ENCODE measurements at places on chromosomes 13 and 19. TPM values are rescaled to one million over a fixed set of nuclear protein-coding genes. Genes with fewer than 3 reads are reported as not detected.

The ADAMTSL5 gene
- total RNA-seq: 0.77 TPM

The VMAC gene
- total RNA-seq: 1.3 TPM

The IGFL2 gene
- total RNA-seq: not detected

The ZNF763 gene
- total RNA-seq: 0.51 TPM

DNA sequence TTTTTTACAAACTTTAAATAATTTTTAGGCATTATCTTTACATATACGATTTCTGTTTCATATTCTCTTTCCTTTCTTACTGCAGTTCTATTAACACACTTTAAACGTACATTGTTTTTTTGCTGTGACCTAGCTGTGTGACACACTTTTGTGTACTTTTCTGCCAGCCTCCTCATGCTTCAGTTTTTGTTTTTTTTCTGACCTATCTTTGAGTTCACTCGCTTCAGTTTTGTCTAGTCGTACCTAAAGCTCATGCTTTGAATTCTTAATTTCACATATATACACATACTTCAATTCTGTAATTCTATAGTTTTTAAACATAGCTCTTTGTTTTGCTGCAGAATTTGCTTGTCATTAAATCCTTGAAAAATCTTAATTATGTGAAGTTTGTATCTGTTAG lies 150.4 kb downstream of the PDS5B start:
- H3K27ac ChIP-seq: no peak overlapping the region
- no peak for DNase-seq
- H3K4me3 ChIP-seq: no peak overlapping the region
- peaks cover 44% of the 10 kb centered on the region for H3K36me3 ChIP-seq

- H3K27me3 ChIP-seq: peaks cover 19% of the 10 kb centered on the region
- H3K4me1 ChIP-seq: no peaks in the 10 kb centered on the region
- no peaks in the 10 kb centered on the region for H3K36me3 ChIP-seq
- H3K4me3 ChIP-seq: no peak overlapping the region
- H3K27ac ChIP-seq: no peak overlapping the region
These were observed 34.9 kb upstream of the UQCRFS1 start for GRCh38 chr19:29247872-29248271.

DNA sequence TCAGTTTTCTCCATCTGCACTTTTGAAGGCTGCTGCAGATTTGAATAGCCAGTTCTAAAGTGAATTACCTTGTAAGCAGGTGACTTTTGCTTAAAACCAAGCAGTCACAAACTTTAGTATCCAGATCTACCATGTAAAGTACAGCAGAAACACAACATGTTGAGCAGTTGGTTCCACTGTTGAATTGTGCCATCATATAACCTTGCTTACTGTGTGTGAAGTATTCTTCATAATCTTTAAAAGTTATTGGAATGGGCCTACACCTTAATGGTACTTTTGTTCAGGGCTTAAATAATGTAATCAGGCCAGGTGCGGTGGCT lies 23.2 kb upstream of the MTUS2 start:
- peak overlapping the region; percentile 48 for H3K4me3 ChIP-seq
- DNase-seq: no peak
- H3K36me3 ChIP-seq: no peaks in the 10 kb centered on the region
- no peaks in the 10 kb centered on the region for H3K27me3 ChIP-seq
- H3K27ac ChIP-seq: no peak overlapping the region

DNA sequence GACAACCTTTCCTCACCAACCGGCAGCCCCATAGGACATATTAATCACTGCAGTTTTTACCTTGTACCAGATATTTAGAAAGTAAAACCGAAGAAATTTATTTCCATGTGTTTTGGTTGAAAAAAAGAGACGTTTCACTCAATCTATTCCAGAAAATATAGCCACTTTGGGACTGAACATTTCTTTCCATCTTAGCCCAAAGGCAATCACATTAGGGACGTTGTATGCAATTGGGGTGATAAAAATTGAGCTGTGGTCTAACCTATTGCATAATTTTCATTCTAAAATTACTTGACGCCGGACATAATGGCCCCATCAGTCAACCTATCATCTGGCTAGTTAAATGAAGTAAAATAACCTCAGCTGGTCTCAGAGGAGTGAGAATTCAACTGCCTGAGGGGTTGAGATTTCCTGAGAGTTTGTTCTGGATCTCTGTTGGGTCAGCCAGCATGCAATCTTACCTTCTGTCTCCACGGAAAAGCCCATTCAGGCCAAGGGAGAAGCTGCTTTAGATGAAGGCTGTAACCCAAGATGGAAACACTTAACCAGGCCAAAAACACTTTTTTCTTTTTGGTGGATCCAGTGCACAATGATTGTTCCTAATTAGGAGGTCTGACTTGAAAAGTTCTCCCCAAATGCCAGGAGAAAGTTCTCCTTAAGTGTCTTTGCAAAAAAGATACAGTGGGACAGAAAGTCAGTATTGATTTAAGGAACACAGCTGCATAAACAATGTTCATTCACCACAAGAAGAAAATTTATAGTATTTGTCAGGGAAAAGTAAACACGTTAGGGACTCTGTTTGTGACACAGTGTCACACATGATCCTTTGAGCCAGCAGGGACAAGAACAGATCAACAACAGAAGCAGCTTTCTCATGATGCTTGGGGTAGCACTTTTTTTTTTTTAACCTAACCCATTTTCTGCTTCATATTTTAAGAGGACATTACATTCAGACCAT lies 34.1 kb downstream of the DLEU7 start:
- peaks cover 22% of the 10 kb centered on the region for H3K4me1 ChIP-seq
- peak overlapping the region; percentile 14 for H3K27ac ChIP-seq
- H3K4me3 ChIP-seq: no peak overlapping the region
- H3K36me3 ChIP-seq: no peaks in the 10 kb centered on the region

DNA sequence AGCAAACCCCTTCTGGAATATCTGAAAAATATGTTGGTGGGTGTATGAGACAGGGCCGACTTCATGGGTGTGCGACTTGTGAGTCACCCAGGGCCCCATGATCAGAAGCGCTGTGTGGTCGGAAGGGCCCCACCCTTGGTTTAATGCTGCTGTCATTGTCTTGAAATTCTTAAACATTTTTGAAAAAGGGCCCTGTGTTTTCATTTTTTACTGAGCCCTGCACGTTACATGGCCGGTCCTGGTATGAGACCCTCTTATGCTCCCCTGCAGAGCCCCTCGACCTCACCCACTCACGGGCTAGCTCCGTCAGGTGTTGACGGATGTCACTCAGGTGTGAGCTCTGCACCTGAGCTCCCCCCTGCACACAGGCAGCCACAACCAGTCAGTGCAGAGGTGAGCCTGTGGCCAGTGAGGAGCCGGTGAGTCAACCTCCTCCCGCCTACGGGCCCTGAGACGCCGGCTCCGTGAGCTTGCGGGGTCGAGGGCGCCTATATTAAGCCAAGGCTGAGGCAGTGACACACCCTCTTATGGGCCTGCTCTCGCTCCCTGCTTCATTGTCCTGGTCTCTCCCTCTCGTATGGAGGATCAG lies 27.7 kb downstream of the GADD45B start:
- no peaks in the 10 kb centered on the region for H3K36me3 ChIP-seq
- no peak for DNase-seq
- no peak overlapping the region for H3K27ac ChIP-seq
- H3K27me3 ChIP-seq: peaks cover 12% of the 10 kb centered on the region
- no peak overlapping the region for H3K4me3 ChIP-seq

DNA sequence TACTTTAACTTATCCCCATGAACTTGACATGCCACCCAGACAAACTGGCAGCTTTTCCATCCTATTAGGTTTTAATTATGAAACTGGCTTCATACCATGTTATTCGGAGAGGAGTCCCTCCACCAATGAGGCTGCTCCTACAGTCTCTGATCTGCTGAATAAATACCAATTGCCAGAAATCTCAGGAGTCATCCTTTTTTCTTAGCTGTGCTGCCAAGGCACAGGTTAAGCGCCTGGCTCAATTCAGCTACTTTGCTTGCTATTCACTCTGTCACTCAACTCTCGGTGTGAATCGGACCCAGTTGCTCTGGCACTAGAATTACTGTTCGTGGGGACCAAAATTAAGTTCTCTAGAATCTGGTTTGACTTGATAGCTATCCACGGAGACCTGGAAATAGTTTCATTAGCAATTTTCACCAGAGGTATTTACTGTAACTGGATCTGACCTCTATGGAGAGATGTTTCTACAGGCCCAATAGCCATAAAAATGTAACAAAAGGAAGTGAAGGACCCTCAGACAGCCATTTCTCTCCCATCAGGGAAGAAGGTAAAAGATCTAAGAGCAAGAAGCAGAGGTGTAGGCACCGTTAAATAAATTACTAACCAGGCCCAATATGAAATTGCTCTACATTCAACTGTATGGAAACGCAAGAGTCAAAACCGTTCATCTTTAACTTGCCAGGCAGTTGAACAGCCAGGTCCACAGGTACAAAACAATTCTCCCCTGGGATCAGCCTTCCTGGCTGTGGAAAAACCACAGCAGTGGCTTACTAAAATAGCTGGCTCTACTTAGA lies 5.4 kb downstream of the ZC3H4 start:
- no peak overlapping the region for H3K27ac ChIP-seq
- H3K4me1 ChIP-seq: peaks cover 8% of the 10 kb centered on the region
- no peak overlapping the region for H3K4me3 ChIP-seq
- H3K27me3 ChIP-seq: no peaks in the 10 kb centered on the region

DNA sequence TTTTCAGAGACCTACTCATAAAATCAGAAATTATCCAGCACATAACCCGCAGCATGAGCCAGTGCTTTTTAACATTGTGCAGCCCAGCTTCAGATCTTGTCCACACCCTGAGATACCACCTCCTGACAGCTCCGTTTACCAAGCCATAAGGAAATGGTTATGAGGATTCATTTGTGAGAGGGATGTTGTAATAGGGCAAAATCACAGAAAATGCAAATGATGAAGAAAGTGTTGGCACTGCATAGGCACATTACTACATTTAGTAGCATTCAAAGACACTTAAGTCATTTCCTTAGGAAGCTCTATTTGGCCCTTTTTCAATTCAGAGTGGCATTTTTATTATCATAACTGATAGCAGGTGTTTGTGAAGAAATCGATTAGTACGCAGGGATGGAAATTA lies 277.5 kb downstream of the DNAJC15 start:
- no peaks in the 10 kb centered on the region for H3K36me3 ChIP-seq
- no peak for DNase-seq
- H3K27ac ChIP-seq: peak overlapping the region; percentile 79
- H3K4me3 ChIP-seq: no peak overlapping the region
- H3K27me3 ChIP-seq: no peaks in the 10 kb centered on the region

The PSG6 gene
- not detected for total RNA-seq

DNA sequence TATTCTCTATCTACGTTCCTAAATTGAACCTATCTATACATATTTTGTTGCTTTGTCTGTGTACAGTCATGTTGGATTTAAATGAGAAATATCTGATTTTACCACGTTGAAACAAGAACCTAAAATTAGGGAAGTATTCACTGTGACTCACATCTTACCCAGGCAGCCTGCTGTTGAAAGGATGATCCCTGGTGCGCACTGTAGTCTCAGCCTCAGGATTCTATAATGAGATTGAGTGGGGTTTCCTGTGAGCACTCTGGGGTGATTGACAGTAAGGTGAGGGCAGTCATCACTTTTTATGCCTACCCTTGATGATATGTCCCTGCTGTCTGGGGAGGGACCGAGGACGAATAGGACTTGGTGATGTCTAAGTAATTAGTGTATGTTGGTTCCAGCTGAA lies 35.4 kb downstream of the PCCA start:
- no peak overlapping the region for H3K27ac ChIP-seq
- DNase-seq: no peak
- no peaks in the 10 kb centered on the region for H3K4me1 ChIP-seq
- H3K27me3 ChIP-seq: no peaks in the 10 kb centered on the region
- H3K4me3 ChIP-seq: no peak overlapping the region

The KLK3 gene
- total RNA-seq: not detected

- no peaks in the 10 kb centered on the region for H3K4me1 ChIP-seq
- no peak for DNase-seq
- H3K36me3 ChIP-seq: no peaks in the 10 kb centered on the region
- no peak overlapping the region for H3K27ac ChIP-seq
- no peak overlapping the region for H3K4me3 ChIP-seq
These were observed 74.7 kb downstream of the MUC16 start for GRCh38 chr19:8935460-8935859.

DNA sequence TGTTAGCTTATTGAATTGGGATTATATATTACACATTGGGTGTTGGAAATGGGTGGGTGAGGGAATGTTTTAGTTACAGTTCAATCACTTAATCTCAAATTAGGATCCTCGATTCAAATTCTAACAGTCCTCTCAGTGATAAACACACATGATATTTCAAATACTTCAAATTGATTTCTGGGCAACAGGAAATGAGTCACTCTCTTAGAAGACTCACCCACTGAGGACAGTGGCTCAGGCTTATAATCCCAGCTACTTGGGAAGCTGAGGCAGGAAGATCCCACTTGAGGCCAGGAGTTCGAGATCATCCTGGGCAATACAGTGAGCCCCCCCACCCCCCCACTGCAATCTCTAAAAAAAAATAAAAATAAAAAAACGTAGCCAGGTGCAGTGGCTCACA lies 435.3 kb downstream of the KLF12 start:
- H3K27ac ChIP-seq: no peak overlapping the region
- H3K4me1 ChIP-seq: no peaks in the 10 kb centered on the region
- H3K27me3 ChIP-seq: no peaks in the 10 kb centered on the region
- no peak for DNase-seq

The PDCD5 gene
- 247 TPM for total RNA-seq
